ENCODE measurements at places on chromosomes 4 and X.

- peak; percentile 18 for DNase-seq
Observed at GRCh38 chr4:14167876-14168510, 540.5 kb upstream of the BOD1L1 start.

DNA sequence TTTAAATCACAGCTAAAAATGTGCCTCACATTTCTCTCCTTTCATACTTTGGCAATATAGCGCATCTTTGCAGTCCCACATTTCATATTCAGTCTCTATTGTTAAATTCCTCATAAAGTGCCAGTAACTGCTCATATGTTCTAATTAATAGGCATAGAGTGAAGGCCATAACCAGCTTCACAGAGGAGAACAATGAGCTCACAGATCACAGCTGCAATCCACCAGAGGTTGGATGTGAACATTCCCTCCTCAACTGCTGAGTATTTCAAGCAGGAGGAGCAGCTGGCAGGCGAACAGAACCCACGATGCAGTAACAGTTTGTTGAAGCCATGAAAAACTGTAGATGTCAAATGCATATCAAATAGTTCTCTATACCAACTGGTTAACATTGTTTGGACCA is 2088.7 kb upstream of the AGA start:
- DNase-seq, result no peak

DNA sequence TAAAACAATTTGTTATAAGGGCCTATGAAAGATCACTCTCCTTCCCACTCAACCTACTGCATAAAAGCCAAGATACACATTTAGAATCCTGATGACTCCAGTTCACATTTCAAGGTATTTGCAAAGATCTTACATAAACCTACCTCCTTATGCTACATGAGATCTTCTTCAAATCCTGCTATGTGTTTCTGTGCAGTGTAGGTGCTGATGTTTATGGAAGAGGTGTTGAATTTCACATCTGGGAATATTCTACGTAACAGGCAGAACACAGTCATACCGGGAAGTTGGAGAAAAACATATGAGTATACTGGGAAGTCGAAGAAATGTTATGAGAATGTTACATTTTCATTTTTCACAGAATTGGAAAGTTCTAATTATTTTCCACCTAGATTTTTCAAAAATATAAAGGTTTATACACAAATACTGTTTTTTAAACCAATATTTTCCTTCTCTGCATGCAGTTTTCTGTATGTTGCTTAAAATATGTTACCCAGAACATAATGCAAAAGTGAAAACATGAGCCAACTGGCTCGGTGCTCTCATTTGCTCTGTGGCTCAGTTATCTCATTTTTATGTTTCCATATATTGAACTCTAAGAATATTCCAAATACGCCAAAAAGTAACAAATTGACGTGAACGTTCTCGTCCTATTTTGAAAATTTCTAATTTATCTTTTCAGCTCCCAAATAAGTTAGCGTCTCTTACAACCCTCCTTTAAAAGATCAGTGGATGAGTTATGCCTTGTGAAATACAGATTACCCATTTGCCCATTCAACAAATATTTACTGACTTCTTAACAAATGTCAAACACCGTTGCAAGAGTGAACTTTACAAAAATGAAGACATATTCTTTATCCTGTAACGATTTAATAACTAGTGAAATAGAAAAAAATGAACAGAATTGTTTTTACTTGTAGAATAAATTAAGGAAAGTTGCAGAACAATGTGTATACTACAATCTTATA is 899.3 kb downstream of the STIM2 start:
- peak; percentile 10 for DNase-seq

DNA sequence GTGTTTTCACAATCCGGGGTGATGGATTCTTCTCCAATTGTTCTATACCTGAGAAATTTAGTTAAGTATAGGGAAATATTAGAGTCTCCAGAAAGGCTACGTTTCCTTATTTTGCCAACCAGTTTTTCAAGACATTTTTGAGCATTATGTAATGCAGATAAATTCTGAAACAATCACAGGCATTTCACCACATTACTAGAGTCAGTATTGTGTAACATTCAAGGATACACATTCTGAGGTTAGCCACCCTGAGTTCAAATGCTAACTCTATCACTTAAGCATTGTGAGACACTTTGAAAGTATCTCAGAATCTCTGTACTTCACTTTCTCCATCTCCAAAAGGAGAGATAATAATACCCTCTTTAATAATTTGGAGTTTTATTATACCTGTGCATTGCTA is 10.6 kb downstream of the SULT1B1 start:
- DNase-seq, result peak; percentile 62

DNA sequence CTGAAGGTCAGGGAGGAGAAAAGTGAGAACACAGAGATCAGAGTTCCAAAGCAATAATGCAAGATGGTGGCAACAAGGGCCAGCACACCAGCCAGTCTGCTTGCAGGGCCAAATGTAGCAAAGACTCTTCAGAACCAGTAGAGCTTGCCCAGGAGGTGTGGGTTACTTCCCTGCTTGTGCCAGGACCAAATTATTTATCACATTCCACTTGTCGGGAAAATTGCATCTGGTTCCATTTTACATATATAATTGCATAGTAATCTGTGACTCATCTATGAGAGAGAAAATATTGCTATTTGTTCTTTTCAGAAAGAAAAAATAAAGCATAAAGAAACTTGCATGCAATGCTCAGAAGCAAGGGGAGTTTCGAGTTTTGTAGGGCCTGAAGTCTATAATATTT is 41.4 kb downstream of the MAML3 start:
- DNase-seq, result peak; percentile 81

GRCh38 chr4:153217440-153217839 is 13.2 kb downstream of the TRIM2 start:
- peak; percentile 83 for DNase-seq

DNA sequence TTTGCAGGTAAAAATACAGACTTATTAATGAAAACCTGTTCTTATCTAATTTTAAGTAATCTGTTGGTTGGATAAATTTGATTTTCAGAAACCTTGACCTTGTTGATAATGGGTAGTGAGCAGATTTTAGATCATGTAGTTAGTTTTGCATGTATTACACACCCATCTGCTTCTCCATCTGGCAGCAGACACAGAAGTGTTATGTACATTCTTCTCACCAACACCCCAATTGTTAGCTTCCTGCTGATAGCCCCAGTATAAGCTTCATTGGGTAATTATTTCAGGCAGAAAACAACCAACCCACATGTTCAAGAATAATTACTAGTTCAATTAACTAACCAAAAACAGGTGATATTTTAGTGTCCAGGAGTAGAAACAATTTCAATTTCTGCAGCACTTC is 1740.5 kb upstream of the AGA start:
- no peak for DNase-seq

GRCh38 chrX:113580486-113580885 is 739.9 kb upstream of the AMOT start:
- DNase-seq, result no peak

DNA sequence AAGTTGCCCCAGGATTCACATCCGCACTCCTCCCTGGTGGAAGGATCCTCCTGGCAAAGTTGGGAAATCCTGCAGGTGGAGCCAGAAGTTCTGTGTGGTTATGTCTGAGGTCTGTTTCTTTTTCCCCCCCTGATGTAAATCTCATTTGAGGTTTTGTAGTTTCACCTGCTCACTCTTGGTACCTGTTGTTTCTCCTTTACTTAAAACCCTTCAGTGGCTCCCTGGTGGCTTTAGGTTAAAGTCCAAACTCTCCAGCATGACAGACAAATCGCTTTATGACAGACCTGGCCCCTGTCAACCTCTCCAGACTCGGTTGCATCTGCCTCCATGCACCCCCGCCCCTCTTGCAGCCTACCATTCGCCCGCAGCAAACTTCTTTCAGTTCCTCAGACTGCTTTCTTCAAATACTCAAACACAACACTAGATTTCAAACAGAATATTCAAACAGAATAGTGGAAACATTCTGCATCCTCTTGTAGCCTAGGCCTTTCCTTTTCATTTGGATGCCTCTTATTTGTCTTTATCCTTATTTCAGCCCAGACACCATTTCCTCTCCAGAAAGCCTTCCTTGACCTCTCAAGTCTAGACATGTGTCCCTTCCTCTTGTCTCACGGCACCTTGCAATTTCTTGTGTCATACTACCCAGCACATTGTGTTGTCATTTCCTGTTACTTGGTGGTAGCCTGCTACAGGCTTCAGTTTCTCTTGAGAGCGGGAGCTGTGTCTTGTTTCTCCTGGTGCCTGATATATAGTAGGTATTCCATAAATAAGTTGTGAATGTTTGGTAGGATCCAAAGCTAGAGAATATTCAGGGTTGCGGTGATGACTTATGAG is 24.8 kb downstream of the IL13RA1 start:
- DNase-seq, result no peak

DNA sequence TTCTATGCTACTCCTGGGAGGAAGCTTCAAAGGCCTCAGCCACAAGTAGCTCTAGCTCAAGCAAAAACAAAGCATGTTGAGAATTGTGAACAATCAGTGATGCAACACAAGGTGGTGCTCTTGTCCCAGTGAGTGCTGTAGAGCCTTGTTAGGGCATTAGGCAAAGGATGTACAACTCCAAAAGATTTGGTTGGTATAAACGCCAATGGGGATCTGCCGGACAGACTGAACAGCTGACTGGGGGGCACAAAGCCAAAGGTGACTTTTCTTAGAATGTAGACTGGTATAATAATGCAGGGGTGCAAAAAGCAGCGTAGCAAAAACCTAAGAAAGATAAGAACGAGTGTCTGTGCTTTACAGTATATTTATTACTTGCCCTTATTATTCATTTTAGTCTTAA is 62.6 kb upstream of the ALB start:
- peak; percentile 49 for DNase-seq

DNA sequence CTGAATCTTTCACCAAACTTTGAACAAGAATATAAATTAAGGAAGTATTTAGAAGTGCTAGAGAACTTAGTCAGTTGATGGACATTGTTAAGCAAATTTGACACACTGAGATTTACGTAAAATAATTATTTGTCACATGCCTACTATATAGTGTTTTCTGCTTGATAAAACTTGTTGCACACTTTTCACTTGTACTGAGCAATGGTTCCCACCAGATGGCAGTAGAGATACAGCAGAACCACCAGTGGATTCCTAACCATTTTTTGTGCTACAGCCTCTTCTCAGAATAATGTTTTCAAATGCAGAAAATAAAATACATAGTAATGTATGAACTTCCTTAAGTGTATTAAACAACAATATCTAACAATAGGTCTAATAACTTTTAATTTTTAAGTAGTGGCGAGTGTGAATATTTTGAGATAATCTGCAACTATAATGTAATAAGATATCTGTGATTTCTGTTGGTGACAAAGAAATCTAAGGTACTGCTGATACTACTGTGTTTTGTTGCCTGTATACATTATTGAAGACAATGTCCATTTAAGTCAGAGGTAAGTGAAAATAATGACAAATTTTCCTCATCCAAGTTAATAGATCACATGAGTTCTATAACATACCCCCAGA is 81.2 kb downstream of the APOOL start:
- peak; percentile 3 for DNase-seq

GRCh38 chrX:72107320-72107719 is 24.4 kb downstream of the RTL5 start:
- DNase-seq, result peak; percentile 57

GRCh38 chr4:129453524-129454200 is 357.7 kb downstream of the C4orf33 start:
- no peak for DNase-seq

GRCh38 chr4:169238445-169238844 is 32.3 kb downstream of the SH3RF1 start:
- peak; percentile 45 for DNase-seq

DNA sequence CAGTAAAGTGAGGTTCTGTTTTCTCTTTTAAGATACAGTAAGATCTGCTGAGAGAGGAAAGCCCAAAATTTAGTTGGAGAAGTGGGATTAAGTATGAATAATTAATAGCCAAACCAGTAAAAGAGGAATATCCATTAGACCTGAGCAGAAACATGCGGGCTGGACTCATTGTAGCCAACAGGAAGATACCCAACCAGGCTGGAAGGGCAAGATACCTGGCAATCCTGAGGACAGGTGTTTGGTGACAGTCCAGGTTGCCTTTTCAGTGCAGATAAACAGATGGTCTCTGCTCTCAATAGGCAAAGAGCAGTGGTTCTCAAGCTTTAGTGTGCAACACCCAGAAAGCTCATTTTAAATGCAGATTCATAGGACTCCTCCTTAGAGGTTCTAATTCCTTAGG is 980.8 kb upstream of the GRID2 start:
- DNase-seq, result no peak

GRCh38 chr4:108168671-108169523 is at the start of gene LEF1:
Gene LEF1 (minus strand): TSS chr4:108168932. CDS start chr4:108167767, 1,165 bp downstream.
- peak; percentile 34 for DNase-seq

GRCh38 chr4:47263721-47264120 is 199.8 kb downstream of the COMMD8 start:
- DNase-seq, result no peak

GRCh38 chrX:119177278-119177677 is 49.7 kb upstream of the KIAA1210 start:
- no peak for DNase-seq

- DNase-seq, result peak; percentile 83
Observed at GRCh38 chr4:130043732-130044160, 947.8 kb downstream of the C4orf33 start.

DNA sequence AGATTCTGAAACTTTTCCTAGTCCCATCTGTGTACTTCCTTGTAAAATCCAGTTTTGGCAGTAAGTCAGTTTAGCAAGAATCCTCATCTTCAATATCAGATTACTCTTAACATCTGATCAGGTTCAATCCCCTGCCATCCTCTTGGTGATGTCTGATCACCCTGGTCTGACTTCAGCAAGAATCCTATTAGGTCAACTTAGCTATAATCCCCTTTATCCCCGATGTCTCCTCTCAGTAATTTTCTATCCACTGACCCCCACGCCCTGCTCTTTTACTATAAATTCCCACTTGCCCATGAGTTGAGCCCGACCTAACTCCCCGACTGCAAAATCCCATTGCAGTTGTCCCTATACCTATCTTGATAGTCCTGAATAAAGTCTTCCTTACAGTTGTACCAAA is 57.9 kb upstream of the PRSS48 start:
- no peak for DNase-seq

- DNase-seq, result peak; percentile 48
Observed at GRCh38 chrX:103614999-103615398, 7.2 kb downstream of the TCEAL3 start.

- no peak for DNase-seq
Observed at GRCh38 chr4:128358913-128359279, 71.3 kb upstream of the PGRMC2 start.

DNA sequence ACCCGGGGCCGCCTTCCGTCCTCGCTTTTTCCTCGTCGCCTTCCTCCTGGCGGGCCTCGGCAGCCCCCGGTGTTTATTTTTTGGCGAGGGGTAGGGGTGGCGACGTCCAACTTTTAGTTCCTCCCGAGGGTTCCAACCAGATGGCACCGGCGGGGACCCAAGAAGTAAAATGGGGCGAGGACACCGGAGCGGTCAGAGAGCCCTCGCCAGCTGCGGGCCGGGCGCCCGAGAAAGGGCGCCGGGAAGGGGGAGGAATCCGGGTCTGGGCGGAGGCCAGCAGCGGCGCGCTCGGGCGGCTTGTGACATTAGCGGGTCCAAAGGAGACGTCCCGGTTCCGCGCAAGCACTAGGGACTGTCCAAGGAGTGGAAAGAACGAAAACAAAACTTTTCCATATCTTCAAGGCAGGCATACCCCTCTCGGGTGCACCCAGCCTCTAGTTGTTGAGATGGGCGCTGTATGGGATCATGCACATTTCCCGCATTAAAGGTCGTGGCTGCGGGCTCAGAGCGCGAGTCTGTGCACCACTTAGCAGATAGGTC is 691 bp upstream of the USP46 start:
- peak; percentile 30 for DNase-seq
